ENCODE measurements at places on chromosomes 12 and 14. TPM values are rescaled to one million over a fixed set of nuclear protein-coding genes. Genes with fewer than 3 reads are reported as not detected.

- no peak for DNase-seq
Observed at GRCh38 chr14:35821564-35822411, 4.3 kb upstream of the BRMS1L start.

DNA sequence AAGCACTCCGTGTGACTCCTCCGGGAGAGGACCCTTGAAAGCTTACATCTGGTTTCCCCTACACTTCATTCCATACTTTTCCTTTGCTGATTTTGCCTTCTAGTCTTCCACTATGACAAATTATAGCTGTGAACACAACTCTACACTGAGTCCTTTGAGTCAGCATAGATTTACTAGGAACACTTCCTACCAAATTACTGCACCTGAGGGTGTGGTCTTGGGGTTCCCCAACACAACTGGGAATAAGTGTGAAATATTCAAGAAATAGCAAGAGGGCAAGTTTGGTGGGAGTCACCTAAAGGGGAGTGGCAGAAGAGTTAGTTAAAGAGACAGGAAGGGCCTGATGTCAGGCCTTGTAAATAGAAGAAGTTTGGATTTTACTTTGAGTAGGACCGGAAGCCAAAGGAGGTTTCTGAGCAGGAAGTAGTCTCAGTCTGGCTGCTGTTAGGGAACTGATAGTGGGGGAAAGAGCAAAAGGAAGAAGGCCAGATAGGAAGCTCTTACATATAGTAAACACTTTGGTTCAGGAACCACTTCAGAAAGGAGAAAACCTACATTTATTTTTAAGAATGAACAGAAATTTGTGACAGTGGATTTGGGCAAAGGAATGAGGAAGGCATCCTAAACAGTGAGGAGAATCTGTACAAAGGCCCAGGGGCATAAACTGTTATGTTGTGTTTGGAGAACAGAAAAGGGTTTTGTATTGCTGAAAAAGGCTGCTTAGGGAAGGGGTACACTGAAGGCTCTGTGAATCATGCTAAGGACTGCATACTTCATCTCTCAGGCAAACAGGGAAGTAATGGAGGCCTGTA is 14.2 kb downstream of the SEL1L start:
- no peak for DNase-seq

DNA sequence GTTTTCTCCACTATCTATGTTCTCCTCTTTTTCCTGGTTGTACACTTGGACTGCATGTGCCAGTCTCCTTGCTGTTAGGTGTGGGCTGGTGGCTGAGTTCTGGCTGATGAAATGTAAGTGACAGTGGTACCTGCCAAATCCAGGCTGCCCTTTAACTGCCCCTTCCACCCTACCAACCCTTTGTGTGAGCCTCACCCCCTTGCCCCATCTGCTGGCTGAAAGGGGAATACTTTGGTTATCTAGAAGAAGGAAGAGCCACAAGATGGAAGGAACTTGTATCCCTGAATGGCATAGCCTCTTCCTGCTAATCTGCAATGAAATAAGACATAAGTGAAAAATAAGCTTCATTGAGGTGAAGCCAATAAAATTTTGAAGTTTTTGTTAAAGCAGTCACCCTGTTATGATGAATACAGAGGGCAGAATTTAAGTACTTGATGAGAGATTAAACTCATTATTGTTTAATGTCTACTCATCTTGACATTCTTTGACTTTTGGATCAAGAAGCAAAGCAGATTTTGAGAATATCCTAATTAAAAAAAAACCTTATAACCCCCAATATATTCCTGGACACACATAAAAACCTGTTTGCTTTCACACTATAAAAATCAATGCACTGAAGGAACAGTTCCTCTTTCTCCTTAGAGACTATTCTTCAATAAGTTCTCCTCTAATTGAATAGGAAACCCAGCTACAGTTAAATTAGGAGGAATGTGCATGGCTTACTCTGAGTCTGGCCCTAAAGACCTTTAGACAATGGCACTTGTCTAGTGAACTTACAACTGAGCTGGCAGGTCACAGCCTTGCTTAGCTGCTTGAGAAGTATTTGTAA is 262.6 kb upstream of the BTG1 start:
- DNase-seq, result peak; percentile 45

GRCh38 chr14:49868720-49869114 is 16.1 kb upstream of the NEMF start:
- DNase-seq, result no peak

Gene LALBA
- not detected for total RNA-seq

DNA sequence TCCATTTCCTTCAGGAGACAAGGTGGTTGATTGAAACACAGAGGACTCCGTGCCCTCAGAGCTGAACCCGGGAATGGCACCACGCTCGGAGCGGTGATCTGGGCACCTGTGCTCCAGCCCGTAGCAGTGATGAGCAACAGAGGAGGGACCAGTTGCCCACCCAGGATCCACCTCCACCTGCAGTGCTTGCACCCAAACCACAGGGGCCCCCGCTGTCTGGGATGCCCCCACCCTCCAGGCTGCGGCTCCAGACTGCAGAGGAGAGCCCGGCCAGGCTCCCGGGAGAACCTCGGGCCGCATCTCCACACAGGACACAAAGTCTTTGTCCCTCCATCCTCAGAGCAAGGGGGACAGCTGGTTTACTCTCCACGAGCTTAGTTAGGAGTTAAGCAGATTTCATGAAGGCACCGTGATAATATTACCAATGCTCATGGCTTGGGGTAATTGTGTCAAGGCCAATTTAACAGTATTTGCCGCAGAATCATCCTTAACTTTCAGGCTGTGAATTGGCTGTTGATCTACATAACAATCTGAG is 100.6 kb downstream of the TNFAIP2 start:
- no peak for DNase-seq

DNA sequence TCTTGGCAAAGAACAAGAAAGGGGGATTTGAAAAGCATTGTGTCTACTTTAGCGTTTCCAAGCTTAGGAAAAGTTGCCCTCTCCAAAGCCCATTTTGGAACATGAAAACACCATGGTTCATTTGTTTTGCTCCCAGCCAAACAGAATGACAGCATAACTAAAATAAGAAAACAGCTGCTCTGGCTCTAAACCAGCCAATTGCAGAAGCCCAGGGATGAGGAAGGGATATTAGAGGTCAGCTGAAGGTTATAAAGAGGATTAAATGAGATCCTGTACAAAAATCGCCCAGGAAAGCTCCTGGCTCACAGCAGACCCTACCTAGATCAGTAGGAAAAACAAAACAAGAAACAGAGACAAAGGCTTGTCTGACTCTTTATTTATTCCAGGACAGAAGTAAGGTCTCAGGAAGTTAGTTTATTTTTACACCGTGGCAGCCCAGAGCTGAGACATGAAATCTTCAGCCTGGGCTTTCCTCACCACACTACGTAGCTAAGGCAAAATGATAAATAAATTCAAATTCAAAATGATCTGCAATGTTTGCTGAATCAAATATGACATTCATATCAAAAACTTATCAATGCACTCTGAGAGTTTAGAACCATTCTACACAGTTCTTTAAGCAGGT is 25.9 kb downstream of the SPX start:
- DNase-seq, result no peak

- no peak for DNase-seq
Observed at GRCh38 chr14:75521415-75522199, 662 bp upstream of the BATF start.

DNA sequence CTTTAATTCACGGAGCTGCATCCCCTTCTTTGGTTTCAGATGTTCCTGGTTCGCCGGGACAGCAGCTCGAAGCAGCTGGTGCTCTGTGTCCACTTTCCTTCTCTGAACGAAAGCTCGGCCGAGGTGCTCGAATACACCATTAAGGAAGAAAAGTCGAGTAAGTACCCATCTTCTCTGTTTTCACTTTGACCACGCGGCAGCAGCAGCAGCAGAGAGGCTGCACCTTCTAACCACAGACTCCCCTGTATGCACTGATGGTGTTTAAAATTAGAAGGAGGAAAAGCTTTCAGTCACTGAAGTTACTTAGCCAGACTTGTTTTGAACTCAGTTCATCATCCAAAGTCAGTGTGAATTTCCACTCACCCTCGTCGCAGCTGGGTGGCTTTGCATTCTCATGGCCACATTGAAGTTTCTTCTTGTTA is 63.8 kb downstream of the RIN3 start:
- no peak for DNase-seq

Gene EPYC
- total RNA-seq, result not detected

DNA sequence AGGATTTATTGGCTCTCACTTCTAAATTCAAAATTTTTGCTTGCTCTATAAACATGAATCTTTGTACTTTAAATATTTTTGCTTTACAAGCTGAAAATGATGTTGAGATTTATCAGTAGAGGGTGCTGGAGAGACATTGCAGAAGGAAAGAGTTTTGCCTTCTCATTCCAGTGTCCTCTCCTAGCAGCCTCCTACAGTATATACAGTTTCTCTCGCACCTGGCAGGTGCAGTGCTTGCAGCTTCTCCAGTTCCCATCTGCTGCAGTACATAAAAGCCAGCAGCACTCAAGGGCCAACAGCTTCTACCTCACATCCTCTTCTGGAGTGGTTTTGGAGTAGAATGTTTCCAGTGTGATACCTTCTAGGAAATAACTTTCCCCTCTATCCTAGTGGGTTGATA is 601.8 kb upstream of the ATXN7L3B start:
- DNase-seq, result no peak

DNA sequence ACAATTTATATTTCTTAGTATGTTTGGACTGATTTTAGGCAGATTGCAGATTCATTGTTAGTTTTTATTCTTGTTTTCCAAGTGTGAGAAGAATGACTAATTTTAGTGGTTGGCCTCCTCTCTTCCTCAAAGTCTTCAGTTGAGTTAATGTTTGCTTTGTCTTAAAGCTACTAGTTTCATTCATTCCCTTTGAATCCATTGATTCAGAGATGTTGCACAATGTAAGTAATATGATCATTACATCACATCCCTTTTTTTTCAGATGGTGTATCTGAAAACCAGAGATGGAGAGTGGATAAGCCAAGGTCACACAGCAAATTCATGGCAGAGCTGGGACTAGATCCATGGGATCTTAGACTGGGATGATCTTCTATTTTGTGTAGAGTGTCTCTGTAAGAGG is 577.5 kb downstream of the BCL11B start:
- no peak for DNase-seq

- DNase-seq, result no peak
Observed at GRCh38 chr14:96508900-96509299, 6.7 kb downstream of the PAPOLA start.

Gene TAS2R7
- 0.42 TPM for total RNA-seq

Gene DYNC1H1
- total RNA-seq, result 201 TPM

DNA sequence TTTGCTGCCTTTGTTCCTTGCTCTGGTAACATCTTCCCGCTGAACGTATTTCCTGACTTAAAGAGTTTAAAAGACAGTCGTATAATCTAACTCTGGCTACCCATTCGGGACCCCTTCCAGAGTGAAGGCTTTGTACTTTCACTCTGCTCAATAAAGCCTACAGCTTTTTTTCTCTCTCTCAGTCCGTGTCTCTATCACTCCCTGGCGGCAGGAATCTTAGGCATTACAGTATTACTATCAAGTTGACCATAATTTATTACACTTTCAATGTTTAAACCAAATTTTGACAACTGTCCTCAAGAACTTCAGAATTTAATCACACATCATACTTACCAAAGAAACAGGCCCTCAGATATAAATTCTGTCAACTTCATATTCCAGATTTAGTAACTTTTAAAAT is 967.9 kb downstream of the FSCB start:
- no peak for DNase-seq

DNA sequence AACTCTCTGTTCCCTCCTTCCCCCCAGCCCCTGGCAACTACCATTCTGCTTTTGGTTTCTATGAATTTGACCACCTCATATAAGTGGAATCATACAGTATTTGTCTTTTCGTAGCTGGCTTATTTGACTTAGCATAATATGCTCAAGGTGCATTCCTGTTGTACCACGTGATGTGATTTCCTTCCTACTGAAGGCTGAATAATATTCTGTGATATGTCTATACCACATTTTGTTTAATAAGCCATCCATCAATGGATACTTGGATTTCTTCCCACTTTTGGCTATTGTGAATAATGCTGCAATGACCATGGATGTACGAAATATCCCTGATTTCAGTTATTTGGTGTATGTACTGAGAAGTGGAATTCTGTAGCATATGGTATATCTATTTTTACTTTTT is 16.3 kb downstream of the NDUFA9 start:
- DNase-seq, result no peak

- no peak for DNase-seq
Observed at GRCh38 chr14:86790408-86791364, 1202.3 kb downstream of the GALC start.

- DNase-seq, result no peak
Observed at GRCh38 chr14:70885343-70886022, 21.8 kb upstream of the PCNX1 start.

GRCh38 chr14:84237881-84238280 is 1292.1 kb upstream of the FLRT2 start:
- no peak for DNase-seq

DNA sequence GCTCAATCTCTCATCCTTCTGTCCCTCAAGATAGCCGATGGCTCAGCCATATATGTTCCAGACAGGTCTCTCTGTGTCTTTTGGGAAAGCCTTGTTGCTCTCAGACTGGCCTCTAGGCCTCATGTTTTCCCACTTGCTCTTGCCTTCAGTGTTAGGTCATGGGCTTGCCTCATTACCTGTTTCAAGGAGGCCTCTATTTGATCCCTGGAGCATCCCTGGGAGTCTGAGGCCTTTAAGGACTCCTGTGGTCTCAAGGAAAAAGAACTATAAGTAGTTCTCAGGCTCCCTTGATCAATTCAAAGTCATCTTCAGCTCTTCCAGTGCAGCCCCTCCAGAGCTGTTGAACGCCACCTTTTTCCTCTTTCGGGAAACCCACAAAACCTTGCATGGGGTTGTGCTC is 47.9 kb downstream of the NTF3 start:
- no peak for DNase-seq

Gene ADAM21
- not detected for total RNA-seq

Gene LRFN5
- 0.08 TPM for total RNA-seq

DNA sequence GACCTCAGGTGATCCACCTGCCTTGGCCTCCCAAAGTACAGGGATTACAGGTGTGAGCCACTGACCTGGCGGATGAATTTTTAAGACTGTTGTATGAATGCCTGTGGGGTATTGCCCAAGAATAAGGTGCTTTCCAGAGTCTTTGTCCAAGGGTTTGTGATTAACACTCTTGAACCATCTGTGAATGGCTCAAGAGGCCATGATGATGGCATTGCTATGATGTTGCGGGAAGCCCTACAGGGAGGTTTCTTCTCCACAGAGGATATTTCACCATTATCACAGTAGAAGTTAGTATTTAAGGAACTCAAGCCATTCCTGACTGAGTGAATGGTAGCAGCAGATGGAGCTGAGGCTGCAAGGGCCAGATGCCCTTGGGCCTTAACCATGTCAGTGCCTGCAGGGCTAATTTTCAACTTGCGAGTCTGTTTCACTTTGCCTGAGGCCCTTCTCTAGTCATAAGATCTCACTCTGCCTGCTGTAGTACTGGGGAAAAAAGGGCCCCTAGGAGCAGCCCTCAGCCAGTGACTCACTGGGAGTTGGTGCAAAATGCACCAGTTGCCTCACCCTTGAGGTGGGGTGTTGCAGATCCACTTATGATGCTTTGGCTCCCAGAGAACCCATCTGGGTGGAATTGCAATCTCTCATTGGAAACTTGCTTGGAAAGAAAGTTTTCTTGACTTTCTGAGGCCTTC is 108.6 kb upstream of the FLRT2 start:
- no peak for DNase-seq

Data from liver (tissue), 10 donors.